ENCODE measurements at places on chromosomes 11 and 22.

GRCh38 chr11:8608652-8609051, 14.6 kb upstream of the STK33 start:
- no peak for DNase-seq

DNA sequence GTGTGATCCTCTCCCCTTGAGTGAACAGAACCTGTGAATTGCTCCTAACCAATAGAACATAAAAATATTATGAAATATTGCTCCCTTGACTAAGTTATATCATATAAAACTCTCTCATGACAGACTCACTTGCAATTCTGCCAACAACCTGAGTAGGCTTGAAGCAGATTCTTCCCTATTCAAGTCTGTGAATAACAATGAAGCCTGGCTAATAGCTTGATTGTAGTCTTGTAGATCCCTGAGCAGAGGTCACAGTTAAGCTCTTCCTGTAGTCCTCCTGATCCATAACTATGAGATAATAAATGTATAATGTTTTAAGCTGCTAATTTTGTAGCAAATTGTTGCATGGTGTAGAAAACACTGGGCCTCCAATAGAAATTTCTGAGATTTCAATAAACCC, 540.1 kb upstream of the TENM4 start:
- no peak for DNase-seq

GRCh38 chr11:115941481-115941993, 437.3 kb upstream of the CADM1 start:
- no peak for DNase-seq

DNA sequence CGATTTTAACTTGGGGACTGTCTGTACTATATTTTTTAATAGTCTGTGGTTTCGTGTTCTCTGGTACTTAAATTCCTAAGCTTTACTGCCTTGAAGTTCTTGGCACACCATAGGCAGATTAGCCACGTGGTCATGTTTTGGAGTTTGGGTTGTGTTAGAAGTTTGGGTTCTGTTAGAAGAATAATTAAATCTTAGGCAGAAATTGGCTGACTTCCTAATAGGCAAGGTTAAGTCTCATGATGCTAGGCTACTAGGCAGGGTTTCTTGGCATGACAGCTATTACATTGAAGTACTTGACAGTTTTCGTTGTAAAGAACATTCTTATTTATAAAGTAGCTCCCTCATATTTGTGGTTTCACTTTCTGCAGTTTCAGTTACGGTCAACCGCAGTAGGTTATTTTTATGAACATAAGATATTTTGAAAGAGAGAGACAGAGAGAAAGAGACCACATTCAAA, 30.0 kb upstream of the MMP7 start:
- DNase-seq: no peak

- no peak for DNase-seq
Observed at GRCh38 chr22:50218996-50219727, 18.4 kb downstream of the SELENOO start.

DNA sequence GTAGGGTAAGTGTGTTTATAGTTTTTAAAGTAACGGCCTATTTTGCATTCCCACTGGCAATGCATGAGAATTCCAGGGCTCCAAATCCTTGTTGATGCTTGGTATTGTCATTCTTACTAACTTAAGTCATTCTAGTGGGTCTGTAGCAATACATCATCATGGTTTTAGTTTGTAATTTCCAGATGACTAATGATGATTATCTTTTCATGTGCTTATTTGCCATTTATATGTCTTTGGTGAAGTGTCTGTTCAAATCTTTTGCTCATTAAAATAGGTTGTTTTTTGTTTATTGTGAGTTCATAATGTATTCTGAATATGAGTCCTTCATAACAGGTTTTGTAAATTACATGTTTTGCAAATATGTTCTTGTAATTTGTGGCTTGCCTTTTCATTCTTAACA, 31.2 kb downstream of the MTMR3 start:
- no peak for DNase-seq

GRCh38 chr11:57424792-57425564, 1.9 kb downstream of the SLC43A3 start:
- DNase-seq: peak; percentile 91

DNA sequence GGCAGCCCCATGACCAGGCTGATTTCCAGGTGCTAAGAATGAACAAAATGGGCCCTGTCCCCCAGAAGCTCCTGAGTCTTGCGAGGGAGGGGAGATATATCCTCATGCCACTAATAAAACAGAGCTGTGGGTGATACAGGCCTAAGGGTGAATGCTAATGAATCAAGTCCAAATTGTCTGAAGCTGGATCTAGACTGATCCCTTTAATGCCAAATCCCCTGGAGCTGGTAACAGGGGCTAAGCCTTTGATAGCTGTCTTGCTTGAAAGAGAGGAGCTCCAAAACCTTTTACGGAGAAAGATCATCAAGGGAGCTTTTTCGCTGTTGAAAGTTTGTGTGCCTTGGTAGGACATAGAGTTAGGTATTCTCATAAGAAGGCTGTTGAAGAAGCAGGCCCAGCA, 79.7 kb downstream of the PPFIBP2 start:
- no peak for DNase-seq

- no peak for DNase-seq
Observed at GRCh38 chr22:46969961-46970360, 207.5 kb downstream of the TBC1D22A start.

- DNase-seq: peak; percentile 78
Observed at GRCh38 chr11:64777449-64778222, 706 bp downstream of the SF1 start.

GRCh38 chr22:30902496-30903357, 65.8 kb downstream of the MORC2 start:
- DNase-seq: no peak

DNA sequence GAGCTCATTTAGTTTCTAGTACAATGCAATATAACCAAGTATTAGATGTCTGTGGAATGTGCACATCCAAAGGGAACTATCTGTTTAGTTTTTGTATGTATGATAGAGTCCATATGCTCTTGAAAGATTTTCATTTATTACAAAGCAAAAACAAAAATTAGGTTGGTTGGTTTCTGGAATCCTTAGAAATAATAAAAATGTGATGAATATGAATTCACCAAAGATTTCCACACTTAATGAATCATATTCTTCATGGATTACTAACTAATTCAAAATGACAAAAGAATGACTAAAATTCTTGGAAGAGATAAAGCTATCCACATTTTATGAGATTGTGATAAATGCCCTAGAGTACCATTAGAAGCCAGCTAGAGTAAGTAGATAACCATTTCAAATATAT, 261.1 kb downstream of the SBF2 start:
- DNase-seq: no peak

DNA sequence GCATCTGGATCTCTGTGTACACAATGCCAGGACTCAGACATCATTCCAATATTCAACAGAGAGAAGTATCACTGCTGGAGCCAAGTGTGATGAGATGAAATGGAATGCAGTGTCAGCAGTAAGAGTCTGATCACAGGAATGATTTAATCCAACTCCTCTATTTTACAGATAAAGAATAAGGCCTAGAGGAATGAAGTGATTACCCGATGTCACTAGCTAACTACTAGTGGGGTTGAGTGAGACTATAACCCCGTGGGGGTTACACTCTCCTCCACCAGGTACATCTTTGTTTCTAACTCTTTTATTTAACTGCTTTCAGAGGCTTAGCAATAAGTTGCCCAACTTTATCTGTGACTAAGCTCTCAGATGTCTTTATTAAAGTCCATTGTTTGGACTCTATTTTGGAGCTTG, 94.2 kb upstream of the FAT3 start:
- DNase-seq: no peak

GRCh38 chr11:10022764-10023163, 271.3 kb downstream of the SBF2 start:
- no peak for DNase-seq

Measured in stimulated activated naive CD4-positive, alpha-beta T cell treated with Interleukin-2 at 50 U/mL for 16 hours (primary cell).